ENCODE measurements at places on chromosomes 4 and X.
A peak's percentile ranks its signal among the peaks of the same experiment; 100 is the strongest.

- DNase-seq, result no peak
Observed at GRCh38 chr4:87057835-87058355, 123.1 kb downstream of the AFF1 start.

- no peak for DNase-seq
Observed at GRCh38 chr4:148776941-148777340, 334.7 kb upstream of the NR3C2 start.

- DNase-seq, result no peak
Observed at GRCh38 chr4:152044331-152045036, 283.7 kb upstream of the GATB start.

- no peak for DNase-seq
Observed at GRCh38 chrX:105098201-105098600, 122.3 kb downstream of the TEX13A start.

GRCh38 chr4:8493484-8493883 lies 52.9 kb downstream of the TRMT44 start:
- no peak for DNase-seq

- no peak for DNase-seq
Observed at GRCh38 chr4:101977076-101977475, 186.5 kb downstream of the BANK1 start.

- no peak for DNase-seq
Observed at GRCh38 chrX:150157291-150157690, 205.8 kb upstream of the MAMLD1 start.

DNA sequence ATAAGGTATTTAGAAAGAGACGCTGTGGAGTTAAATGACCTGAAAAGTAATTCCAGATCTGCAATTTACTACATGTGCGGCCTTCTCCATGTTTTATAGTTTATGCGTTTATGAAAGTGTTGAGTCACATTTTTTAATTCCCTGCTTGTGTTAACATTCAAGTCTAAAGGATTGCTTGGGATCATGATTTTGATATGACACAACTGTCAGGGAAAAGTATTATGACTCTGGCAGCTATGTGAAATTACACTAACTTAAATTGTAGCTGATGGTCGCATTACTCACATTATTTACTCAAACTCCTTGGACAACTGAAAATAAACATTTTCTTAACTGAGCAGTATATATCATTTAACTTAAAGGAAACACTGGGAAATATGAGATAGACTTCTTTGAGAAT lies 14.3 kb upstream of the GABRB1 start:
- DNase-seq, result no peak

- DNase-seq, result no peak
Observed at GRCh38 chr4:182680234-182680653, 236.9 kb downstream of the DCTD start.

GRCh38 chr4:52367282-52367830 lies 291.7 kb downstream of the USP46 start:
- no peak for DNase-seq

DNA sequence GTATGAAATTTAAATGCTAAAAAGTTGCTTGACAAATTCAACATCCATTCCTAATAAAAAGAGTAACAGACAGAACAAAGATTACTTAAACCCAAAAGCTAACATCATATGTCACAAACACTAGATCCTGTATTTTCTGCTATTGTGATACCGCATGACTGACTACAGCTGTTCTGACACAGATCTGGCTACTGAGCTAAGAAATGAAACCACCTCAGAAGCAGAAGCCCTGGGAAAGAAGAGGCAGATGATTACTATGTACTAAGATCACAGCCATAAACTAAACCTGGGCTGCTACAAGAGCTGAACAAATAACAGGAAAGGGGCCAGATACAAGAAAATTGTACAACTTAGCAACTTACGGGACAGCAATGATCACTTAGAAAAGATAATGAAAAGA lies 9.4 kb downstream of the LETM1 start:
- no peak for DNase-seq

GRCh38 chrX:13110433-13111324 lies 66.3 kb upstream of the FAM9C start:
- DNase-seq, result no peak

DNA sequence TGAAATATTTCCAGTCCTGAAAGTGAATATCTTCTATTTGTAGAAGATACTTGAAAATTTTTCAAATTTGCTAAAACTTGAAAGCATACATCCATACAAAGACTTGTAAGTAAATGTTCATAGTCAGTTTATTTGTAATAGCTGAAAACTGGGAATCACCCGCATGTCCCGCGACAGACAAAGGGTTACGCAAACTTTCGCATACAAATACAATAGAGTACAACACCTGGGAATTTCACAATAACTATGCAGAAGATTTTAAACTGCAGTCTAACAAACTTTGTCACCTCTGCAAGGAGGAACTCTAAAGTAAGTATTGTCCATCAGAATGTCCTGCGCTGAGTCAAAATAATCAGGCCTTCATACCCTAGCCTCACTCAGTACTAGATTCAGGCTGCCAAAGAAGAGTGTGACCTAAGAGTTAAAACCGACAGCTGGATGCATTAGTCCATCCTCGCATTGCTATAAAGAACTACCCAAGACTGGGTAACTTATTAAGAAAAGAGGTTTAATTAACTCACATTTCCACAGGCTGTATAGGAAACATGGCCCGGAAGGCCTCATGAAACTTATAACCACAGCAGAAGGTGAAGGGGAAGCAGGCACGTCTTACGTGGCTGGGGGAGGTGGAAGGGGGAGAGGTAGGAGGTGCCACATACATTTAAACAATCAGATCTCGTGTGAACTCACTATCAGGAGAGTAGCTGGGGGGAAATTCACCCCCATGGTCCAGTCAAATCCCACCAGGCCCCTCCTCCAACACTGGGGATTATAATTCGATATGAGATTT lies 60.4 kb downstream of the MMRN1 start:
- DNase-seq, result no peak

DNA sequence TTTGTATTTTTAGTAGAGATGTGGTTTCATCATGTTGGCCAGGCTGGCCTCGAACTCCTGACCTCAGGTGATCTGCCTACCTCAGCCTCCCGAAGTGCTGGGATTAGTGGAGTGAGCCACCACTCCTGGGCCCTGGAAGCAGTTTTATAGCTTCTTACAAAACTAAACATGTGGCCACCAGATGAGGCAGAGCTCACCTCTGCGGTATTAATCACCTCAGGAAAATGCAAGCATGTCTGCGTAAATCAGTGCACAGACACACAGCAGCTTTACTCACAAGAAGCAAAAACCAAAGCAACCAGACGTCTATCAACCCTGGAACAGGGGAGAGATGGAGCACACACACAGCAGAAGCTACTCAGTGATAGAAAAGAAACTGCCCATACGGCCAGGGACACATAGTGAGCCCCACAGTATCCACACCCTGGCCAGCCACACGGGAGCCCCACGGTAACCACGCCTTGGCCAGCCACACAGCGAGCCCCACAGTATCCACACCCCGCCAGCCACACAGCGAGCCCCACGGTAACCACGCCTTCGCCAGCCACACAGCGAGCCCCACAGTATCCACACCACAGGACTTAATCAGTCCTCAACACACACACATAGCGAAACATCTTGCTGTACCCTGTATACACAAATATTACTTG lies 30.2 kb downstream of the PPP2R3B start:
- no peak for DNase-seq

- no peak for DNase-seq
Observed at GRCh38 chr4:123930996-123931395, 534.4 kb downstream of the SPRY1 start.

GRCh38 chrX:8861908-8862307 lies 60.7 kb upstream of the FAM9A start:
- DNase-seq, result no peak

DNA sequence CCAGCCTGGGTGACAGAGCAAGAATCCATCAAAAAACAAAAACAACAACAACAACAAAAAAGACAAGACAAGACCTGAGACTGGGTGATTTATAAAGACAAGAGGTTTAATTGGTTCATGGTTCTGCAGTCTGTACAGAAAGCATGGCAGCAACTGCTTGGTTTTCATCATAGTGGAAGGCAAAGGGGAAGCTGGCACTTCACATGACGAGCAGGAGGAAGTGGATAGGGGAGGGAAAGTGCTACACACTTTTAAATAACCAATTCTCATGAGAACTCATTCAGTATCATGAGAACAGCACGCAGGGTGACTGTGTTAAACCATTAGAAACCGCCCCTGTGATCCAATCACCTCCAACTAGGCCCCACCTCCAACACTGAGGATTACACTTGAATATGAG lies 28.4 kb upstream of the SLC10A7 start:
- no peak for DNase-seq

GRCh38 chr4:166839615-166840251 lies 394.6 kb downstream of the SPOCK3 start:
- DNase-seq, result no peak

GRCh38 chr4:73606465-73606974 lies 13.7 kb downstream of the RASSF6 start:
- DNase-seq, result no peak

DNA sequence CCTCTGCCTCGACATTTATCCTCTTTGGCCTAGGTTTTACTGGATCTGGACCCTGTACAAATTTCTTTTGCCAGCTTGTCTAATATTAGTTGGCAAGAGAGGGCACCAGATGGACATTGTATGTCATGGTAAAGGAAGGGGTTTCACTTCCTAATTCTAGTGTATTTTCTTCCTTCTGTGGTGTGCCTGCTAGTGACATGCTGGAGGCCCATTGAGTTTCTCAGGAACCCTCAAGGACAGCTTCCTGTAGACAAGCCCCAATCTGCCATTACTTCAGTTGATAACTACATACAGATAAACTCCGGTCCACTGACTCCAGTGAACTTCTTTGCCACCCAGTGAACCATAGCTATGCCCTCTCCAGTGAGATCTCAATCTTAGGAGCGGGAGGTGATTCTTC lies 116.9 kb downstream of the STPG2 start:
- no peak for DNase-seq

DNA sequence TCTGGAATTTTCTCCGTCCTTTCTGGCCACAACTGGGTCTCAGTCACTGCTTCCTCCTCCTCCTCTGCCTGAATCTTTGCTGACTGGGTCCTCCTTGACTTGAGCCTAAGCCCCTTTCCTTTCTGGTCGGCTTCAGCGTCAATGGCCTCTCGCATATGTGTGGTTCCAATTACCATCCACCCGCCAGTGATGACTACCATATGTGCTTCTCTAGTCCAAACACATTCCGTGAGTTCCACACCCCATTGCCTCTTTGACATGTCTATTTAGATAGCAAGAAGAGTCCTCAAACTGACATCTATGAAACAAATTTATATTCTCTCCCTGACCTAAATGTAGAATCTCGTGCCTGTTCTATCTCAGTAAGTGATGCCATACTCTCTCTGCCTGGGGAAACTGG lies 19.8 kb downstream of the MXRA5 start:
- DNase-seq, result no peak

DNA sequence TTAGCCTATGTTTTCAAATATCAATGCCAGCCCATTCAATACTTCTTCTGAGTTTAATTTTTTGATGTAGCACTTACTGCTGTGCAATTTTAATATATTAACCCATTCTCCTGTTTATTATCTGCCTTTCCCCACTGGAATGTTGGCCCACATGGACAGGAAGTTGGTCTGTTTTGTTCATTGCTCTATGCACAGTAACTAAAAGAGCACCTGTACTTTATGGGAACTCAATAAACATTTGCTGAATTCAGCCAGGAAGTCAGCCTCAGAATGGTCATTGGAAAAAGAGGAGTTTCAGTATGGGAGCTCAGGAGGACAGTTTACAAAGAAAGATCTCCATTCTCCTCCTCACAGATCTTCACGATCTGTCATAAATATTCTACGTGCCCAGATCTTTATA lies 510.5 kb upstream of the AGA start:
- DNase-seq, result no peak

DNA sequence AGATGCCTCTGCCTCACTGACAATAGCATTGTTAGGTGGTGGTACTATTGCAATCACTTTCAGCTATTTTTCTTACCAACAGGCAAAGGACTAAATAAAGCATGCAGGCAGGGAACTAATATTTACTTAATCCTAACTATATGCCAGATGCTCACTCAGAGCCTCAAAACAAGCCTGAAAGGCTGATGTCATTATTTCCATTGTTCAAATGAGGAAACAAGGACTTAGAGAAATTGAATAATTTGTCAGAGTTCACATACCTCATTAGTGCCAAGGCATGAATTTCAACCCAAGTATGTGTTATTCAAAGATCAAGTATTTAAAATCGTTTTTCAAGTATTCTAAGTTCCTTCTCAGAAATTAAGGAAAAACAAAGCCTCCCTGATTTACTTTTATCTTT lies 374.9 kb upstream of the TECRL start:
- DNase-seq, result no peak

GRCh38 chr4:88937081-88937480 lies 119.9 kb downstream of the FAM13A start:
- no peak for DNase-seq

DNA sequence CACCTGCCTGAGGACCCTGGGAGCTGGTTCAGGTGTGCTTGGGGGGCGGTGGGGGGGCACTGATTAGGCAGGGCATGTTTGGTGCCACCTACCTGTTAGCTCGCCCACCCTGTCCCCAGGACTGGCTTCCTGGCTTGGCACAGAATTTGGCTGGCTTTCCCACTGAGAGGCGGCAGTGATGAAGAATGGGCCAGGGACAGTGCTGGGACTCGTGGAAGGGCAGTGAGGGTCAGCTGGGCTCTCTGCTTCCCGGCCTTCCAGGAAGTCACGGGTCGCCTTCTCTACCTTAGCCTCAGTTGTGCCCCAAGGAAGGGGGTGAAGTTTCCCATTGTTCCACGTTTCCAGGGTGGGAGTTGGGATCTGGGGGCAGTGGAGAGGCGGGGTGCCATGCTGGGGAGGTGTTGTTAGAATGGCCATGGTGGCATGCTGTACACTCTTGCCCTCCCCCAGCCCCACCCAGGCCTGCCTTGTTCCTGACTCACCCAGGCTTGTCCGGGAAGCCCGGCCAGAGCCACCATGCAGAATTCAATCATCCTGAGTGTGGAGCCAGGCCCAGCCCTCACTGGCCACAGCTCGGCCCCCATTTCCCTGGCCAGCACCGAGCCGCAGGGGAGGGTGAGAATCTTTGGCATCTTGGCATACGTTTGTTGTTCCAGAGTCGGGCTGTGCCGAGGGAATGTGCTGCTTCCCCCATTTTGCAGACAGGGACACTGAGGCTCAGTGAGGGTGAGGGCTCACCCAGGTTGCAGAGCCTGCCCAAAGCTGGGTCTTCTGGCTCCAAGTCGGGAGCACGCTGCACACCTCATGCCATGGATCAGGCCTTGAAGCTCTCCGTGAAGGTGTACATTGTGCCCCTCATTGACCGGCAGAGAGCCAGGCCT lies 21.9 kb upstream of the GPR78 start:
- DNase-seq, result no peak

- DNase-seq, result peak; percentile 5
Observed at GRCh38 chr4:47913861-47914219, 543 bp downstream of the NFXL1 start.

DNA sequence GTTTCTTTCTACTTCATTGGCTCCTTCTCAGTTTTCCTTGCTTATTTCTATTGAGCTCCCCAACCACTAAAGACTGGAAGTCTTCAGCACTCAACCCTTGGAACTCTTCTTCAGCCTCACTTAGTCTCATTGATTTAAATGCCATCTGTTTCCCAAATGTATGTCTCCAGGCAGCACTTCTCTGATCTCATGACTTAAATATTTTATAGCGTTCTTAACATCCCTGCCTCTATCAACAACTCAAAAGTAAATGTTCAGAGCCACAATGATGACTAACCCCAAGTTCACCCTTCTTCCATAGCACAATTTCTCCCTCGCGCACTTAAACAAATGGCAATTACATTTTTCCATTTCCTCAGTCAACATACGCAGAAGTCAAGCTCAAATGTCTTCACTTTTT lies 1393.3 kb downstream of the ARAP2 start:
- DNase-seq, result no peak

All from stimulated activated CD8-positive, alpha-beta memory T cell treated with anti-CD3 and anti-CD28 coated beads, Interleukin-4, amount 100 ng/mL, for 1 hour (primary cell).